ENCODE measurements at places on chromosomes 12 and 14.

GRCh38 chr12:99810718-99811593 is 163.4 kb downstream of the GARIN6 start:
- peak; percentile 29 for DNase-seq

- DNase-seq, result peak; percentile 4
Observed at GRCh38 chr14:58455593-58456265, 28.2 kb downstream of the KIAA0586 start.

DNA sequence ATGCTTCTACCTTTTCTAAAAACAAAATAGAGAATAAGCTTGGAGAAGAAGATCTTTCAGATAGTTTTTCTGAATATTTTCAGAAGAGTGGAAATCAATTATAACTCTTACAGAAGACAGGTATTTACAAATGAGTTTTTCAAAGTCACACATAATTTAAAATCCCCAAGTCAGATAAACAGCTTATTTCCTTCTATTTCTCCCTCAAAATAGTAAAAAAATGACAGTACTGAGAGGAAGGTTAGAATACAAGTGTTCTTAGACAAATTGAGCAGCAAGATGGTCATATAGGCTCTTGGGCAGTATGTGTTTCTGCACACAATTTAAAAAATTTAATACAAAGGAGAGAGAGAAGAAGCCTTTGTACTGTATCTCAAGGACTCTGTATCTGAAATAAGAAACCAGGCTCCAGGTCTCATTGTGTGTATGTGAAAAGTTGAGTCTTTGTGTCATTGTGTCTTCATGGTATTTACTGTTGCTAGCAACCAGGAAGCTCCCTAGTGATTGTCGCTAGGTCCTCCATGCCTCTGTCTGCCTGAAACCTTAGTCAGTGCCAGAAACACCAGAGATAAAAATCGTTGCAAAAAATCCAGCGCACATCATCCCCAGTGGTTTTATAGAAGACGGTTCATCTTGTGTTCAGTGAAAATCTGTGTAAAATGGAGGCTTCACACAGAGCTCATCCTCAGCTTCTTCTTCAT is 12.9 kb upstream of the TUBA1A start:
- DNase-seq, result peak; percentile 21

- DNase-seq, result peak; percentile 91
Observed at GRCh38 chr12:12891080-12891880, at the start of gene GPRC5A. Gene GPRC5A, plus strand, starts transcription at chr12:12891562. Its CDS starts 16,688 bp downstream, at chr12:12908250.

- no peak for DNase-seq
Observed at GRCh38 chr12:81255456-81255855, 177.6 kb downstream of the ACSS3 start.

- DNase-seq, result no peak
Observed at GRCh38 chr12:118874698-118875548, 106.4 kb upstream of the SRRM4 start.

GRCh38 chr12:1435456-1435855 is 158.9 kb downstream of the FBXL14 start:
- no peak for DNase-seq

DNA sequence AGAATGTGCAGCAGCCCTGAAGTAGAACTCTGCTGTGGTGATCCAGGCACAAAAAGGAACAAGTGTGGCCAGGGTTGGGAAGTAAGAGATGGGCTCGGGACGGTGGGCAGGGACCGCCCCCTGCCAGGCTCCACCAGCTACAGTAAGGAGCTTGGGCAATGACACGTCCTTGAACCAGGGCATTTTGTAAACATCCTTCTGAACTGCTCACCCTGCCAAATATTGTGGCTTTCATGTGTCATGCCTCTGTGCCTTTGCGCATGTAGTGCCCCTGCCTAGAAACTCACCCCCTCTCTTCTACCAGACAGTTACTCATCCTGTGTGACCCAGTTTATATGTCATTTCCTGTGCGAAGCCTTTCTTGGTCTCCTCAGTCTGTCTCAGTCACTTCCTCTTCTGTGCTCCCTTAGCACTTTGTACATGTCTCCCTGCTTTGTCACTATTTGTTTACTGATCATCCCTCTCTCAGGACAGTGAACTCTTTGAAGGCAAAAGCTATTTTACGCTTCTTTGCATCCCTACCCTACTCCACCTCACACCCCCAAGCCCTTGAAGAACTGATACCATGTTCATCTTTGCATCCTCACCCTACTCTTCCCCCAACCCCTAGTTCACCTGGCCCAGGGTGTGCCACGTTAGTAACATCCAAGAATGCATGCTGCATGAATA is 108.9 kb upstream of the PLEKHG7 start:
- peak; percentile 75 for DNase-seq

GRCh38 chr14:101705733-101706508 is 55.6 kb upstream of the PPP2R5C start:
- DNase-seq, result no peak

DNA sequence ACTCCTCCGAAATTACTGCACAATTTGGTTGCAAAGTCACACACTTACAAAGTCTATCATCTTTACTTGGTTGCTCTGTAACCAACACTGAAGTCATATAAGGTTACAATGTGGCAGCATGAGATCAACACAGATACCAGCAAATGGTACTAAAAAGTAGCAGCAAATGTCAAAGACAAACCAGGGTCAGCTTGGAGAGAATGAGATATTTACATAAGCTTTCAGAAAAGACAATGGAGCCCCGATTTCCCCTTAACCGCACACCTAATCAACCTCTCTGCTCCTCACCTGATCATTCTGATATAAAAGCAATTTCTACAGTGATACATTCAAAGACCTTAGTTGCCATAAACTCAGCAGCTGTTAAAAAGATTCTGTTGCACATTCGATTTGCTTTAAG is 76.4 kb upstream of the FOXN3 start:
- no peak for DNase-seq

GRCh38 chr12:578748-579419 is 84.4 kb downstream of the NINJ2 start:
- DNase-seq, result no peak

DNA sequence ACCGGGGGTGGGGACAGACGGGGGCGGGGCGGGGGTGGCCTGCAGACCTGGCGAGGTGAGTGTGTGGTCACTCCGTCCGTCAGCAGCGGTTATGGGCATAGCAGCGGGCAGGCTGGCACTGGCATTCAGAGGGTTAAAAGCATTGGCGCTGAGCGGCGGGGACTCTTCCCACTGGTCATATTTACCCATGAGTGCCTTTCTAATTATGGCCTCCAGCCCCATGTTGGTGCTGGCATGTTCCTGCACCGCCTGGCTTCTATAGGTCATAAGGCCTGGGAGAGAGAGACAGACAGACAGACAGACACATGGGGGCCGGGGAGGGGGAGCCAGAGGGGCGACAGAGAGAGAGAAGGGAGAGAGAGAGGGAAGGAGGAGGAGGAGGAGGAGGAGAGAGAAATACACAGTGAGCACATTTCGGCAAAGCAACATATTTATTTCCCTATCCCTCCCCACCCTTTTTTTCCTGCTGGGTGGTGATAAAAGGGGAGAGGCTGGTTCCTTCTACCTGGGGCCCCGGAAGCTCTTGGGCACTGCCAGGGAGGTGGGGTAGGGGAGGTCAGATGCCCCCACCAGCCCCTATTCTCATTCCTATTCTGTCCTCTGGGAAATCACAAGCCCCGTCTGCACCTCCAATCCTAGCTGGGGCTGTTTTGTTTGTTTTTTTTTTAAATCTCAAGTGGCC is 32.6 kb downstream of the RFLNA start:
- no peak for DNase-seq

- DNase-seq, result no peak
Observed at GRCh38 chr12:80709811-80710726, 2.6 kb downstream of the MYF6 start.

Measured in fibroblast of gingiva (primary cell).